ENCODE measurements at places on chromosomes 5 and 9.

GRCh38 chr9:80946496-80947170 is 742.7 kb downstream of the TLE1 start:
- no peak for DNase-seq

DNA sequence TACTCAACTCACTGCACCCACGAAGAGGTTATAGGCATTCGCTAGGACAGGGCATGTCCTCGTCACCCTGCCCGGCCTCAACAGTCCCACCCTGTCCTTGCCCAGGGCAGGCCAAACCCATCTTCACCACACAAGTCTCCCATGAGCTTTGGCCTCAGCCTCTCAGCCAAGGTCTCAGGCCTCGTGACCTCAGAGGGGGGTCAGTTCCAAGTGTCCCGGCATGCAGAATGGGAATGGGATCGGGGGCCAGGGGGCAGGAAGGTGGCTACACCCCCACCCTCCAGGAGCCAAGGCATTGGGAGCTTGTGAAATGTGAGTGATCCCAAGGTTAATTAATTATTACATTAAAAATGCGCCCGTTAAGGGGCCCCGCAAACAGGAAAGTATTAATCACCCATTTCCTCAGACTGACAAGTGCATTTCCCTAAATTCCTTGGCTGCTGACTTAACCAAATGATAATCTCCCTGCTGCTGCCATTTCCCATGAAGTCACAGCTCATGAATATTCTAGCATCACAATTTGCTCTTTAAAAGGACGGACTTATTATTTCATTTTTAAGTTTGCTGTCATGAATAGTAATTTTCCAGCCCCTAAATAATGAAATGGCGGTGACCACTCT is 8.0 kb upstream of the UBAC1 start:
- DNase-seq = no peak

GRCh38 chr9:75452512-75452911 is 364.2 kb downstream of the OSTF1 start:
- DNase-seq = no peak

- DNase-seq = no peak
Measured at GRCh38 chr9:95138474-95138873, 179.0 kb downstream of the FANCC start.

DNA sequence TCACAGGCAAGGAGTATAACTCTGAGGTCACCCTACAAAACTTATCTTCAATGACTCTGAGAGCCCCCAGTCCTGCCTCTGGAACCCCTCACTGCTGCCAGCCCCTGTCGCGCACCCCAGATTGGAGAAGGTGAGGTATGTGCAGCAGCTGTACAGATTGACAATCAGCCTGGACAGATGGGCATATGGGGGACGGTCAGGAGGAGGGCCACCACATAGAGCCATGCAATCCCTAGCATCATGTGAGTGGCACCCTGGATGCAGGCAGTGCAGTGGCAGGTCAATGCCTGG is 90.1 kb downstream of the LMX1B start:
- DNase-seq = peak; percentile 14

Data from GM20000 (cell line).